ENCODE measurements at places on chromosomes 2 and 18.

DNA sequence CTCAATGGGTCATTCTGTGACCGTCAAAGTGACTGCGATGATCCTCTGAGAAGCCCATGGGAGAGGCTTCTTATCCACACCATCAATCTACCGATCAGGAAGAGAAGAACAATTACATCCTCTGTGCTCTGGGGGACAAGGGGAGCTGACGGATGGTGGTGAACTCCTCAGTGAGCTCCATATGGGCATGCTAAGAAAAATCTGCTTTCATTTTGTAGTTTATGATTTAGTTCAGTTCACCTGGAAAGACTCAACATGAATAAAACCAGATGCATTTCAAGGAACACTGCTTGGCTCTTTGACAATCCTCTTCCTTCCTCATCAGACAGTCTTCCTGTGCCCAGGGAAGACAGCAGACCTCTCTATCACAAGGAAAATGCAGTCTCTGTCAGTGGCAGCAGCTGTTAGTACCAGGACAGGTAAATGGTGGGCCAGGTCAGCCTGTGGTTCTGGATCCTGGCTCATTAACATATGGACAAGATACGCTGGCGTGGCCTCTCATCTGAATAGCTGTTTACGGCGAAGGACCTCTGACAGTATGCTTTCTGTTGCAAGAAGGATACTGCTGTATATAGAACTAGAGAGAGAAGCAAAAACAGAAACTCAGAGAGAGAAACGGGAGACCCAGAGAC, 176.9 kb downstream of the BCL2 start:
- no peak for DNase-seq

GRCh38 chr2:239910851-239911640, 114.1 kb downstream of the NDUFA10 start:
- DNase-seq = no peak

DNA sequence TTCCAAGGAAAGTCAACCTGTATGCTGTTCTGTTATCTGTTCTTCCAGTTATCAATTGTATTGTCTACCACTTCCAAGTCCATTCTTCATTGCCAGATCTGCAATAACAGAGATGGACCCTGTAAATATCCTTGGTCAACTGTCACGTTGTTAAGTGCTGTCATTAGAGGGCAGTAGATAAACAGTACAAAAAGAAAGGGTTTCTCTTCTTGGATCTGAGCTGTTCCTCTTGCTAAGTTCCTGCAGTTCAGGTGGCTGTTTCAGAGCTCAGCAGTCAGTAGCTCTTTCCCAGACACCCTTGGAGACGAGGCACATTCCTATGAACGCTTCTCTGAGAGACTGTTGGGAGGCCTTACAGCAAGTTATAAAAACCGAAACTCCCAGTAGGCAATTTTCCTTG, 957.1 kb upstream of the CHAC2 start:
- no peak for DNase-seq

GRCh38 chr2:45192481-45192880, 183.2 kb upstream of the SIX2 start:
- DNase-seq = no peak

DNA sequence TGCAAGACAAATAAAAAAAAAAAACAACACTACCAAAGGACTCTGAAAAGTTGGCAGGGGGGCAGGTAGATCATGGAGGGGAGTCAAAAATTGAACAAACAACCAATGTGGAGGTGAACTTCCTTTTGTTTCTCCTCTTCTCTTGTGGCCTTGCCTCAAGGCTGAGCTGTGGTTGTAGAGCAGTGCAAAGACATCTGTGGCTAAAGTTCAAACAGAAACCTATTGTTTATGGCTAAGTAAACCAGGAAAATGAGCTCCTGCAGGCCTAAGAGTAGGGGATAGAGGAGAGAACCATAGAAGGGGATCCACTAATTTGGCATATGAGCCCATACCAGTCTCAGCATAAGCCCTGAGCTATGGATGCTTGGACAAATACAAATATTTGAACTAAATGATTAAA, 40.2 kb upstream of the EGR4 start:
- no peak for DNase-seq
